ENCODE measurements at places on chromosomes 1 and 21.

DNA sequence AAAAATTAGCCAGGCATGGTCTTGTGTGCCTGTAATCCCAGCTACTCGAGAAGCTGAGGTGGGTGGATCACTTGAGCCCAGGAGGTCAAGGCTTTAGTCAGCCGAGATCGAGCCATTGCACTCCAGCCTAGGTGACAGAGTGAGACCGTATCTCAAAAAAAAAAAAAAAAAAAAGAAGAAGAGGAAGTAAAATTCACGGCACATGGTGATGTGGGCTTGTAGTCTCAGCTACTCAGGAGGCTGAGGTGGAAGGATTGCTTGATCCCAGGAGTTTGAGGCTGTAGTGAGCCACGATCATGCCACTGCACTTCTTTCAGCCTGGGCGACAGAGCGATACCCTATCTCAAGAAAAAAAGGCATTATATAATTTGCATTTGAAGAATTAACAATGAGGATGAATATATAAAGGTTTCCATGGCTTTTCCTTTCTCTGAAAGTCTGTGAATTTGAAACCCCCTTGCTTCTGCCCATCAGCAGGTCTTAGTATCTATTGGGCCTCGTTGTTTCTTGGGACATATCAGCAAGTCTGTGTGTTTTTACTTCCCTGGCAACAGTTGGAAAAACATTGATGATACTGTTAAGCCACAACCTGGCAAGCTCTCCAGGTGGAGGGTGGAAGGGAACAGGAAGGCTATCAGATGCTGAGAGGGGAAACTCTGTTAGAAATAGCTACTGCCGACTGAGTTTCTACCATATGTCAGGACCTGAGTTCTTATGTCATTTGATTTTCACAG, 4.6 kb upstream of the PLA2G2D start:
- no peak for DNase-seq

- DNase-seq, result no peak
Measured at GRCh38 chr21:42250422-42251403, 31.8 kb downstream of the ABCG1 start.

DNA sequence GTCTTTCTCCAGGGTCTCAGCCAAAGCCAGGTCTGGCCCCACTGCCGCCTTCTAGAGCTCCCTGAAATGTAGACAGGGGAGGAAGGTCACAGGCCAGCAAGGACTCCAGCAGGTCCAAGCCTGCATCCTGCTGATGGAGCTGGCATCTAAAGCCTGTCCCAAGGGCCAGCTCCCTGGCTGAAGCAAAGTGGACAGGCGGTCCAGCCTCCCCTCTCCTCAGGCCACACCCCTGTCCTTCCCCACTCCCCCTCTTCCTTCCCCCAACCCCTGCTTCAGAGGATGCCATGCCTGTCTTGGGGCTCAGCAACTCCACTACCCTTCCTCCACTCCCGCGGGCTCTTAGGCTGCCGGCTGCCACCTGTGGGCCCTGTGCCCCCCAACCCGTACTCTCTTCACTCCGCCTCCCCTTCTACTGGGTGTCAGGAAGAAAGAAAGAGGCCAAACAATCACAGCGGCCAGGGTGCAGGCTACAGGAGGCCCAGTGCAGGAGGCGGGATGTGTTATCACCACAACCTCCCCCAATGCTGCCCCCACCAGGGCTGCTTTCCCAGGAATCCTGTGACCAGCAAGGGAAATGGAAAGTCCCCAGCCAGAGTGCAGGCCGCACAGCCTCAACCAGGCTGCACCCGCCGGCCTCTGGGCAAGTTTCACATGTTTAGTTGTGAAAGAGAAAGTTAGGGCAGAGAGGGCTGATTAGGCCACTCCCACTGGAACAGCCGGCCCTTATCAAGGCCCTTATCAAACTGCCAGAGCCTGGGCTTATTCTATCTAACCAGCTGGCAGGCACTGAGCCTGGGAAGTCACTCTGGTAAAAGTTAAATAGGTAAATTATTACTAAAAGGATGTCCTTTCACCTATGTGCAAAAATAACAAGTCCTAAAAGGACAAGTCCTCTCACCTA, 34.1 kb downstream of the ACOT7 start:
- DNase-seq, result no peak

DNA sequence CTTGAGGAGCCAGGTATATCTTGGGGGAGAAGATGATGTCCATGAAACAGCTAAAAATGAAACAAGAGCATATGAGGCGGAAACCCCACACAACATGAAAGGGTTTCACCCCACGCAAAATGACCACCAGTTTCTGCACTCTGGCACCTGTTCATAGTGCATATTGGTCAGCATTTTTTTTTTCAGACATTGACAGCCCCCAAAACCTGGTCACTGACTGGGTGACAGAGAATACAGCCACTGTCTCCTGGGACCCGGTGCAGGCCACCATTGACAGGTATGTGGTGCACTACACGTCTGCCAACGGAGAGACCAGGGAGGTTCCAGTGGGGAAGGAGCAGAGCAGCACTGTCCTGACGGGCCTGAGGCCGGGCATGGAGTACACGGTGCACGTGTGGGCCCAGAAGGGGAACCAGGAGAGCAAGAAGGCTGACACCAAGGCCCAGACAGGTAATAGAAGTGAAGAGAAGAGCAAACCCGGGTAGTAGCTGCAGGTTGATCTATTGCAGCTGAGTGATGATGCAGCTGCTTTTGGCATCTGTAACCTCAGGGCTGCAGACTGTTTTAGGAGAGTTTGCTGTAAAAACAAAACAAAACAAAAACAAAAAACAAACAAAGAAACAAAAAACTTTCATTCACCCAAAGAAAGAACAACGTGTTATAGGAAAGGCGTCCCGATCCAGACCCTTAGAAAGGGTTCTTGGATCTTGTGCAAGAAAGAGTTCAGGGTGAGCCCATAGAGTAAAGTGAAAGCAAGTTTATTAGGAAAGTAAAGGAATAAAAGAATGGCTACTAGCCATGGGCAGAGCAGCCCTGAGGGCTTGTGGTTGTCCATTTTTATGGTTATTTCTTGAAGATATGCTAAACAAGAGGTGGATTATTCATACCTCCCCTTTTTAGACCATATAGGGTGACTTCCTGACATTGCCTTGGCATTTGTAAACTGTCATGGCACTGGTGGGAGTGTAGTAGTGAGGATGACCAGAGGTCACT, 51.0 kb downstream of the TNN start:
- DNase-seq, result no peak

DNA sequence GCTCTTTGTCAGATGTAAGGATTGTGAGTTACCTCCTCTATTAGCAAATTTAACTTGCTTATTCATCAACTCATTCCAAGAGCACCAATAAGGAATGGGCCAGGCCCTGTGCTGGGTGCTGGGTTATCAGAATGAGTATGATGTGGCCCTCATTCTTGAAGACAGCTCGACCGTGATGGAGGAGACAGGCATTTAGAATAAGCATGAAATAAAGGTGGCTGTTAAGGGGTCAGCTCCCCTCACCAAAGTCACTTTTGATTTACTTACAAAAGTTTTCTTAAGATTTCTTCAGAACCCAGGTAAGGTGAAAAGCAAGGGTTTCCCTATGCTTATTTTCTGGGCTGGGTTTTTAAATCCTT, 15.3 kb upstream of the PADI1 start:
- no peak for DNase-seq

Measured in Ammon's horn (tissue), 1 donor.